ENCODE measurements at places on chromosomes 3 and 15. TPM values are rescaled to one million over a fixed set of nuclear protein-coding genes. Genes with fewer than 3 reads are reported as not detected.

DNA sequence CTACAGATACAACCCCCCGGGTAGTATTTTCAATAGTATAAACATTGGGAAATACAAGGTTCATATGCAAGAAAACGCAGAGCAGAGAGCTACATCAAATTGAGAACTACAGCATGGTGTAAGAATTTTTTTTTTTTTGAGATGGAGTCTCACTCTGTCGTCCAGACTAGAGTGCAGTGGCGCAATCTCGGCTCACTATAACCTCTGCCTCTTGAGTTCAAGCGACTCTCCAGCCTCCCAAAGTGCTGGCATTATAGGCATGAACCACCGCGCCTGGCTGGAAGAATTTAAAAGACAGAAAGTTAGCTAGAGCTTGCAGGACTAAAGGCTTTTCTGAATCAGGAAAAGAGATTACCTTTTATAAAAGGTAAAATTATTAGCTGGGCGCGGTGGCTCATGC lies 42.0 kb downstream of the PIGB start:
- no peak for DNase-seq
- no peak overlapping the region for H3K4me3 ChIP-seq
- H3K36me3 ChIP-seq, result peaks cover 28% of the 10 kb centered on the region
- H3K27ac ChIP-seq, result no peak overlapping the region
- H3K27me3 ChIP-seq, result no peaks in the 10 kb centered on the region

DNA sequence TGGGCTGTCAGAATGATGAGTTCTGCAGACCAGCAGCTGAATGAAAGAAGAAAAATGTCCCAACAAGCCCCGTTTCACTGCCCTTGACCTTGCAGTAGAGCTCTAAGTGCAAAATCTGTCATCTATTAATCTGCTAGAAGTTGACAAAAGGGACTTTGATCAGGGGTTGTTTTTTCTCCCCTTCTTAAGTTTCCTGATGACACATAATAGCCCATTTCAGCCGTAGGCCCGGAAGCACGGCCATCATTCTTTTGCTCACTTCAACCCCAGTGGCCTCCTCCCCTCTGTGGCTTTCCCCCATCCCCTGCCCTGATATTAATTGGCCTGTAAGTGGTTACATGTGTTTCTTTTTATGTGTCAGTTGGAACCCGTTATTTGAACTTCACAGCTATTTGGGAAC lies 298.9 kb downstream of the RPLP1 start:
- H3K27ac ChIP-seq, result no peak overlapping the region
- H3K4me1 ChIP-seq, result peaks cover 61% of the 10 kb centered on the region
- no peak overlapping the region for H3K4me3 ChIP-seq
- peaks cover 4% of the 10 kb centered on the region for H3K27me3 ChIP-seq
- no peak for DNase-seq
- H3K36me3 ChIP-seq, result peaks cover 39% of the 10 kb centered on the region

- H3K27me3 ChIP-seq, result no peaks in the 10 kb centered on the region
- H3K4me3 ChIP-seq, result no peak overlapping the region
- H3K36me3 ChIP-seq, result no peaks in the 10 kb centered on the region
Observed at GRCh38 chr3:79515072-79515471, 252.7 kb downstream of the ROBO1 start.

GRCh38 chr15:84081391-84082168 lies 154.0 kb upstream of the GOLGA6L4 start:
- no peak overlapping the region for H3K27ac ChIP-seq
- H3K4me1 ChIP-seq, result peaks cover 6% of the 10 kb centered on the region
- H3K36me3 ChIP-seq, result no peaks in the 10 kb centered on the region
- no peak for DNase-seq

DNA sequence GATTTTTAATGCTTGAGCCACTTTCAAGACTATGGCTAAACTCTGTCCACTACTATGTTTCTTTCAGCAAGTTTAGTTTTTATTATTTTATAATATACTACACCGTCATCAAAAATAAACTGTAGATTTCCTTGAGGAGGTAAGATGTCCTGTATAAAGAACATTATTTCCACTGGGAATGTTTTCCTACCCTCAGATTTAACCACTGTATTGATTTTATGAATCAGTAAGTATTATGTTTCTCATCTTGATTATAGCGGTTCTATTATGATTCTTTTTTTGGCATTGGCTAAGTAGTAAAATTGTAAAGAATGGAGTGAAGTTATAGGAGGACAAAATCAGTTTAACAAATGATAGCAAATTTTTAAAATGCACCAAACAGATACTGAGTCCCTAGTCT lies 44.4 kb downstream of the ADAM10 start:
- H3K36me3 ChIP-seq, result peaks cover 46% of the 10 kb centered on the region
- H3K27me3 ChIP-seq, result no peaks in the 10 kb centered on the region
- DNase-seq, result no peak
- H3K4me3 ChIP-seq, result no peak overlapping the region

SGO1 gene
- total RNA-seq, result 17.8 TPM

CFAP92 gene
- total RNA-seq, result 0.29 TPM

BSN gene
- total RNA-seq, result 0.13 TPM
